Immature natural killer cell (primary cell): ENCODE measurements at places on chromosomes 6 and 20. TPM values are rescaled to one million over a fixed set of nuclear protein-coding genes. Genes with fewer than 3 reads are reported as not detected.

RIPOR3 gene
- 1.0 TPM for polyA plus RNA-seq

THEMIS gene
- polyA plus RNA-seq: 1.6 TPM

C20orf204 gene
- not detected for polyA plus RNA-seq

- no peak for DNase-seq
- no peaks in the 10 kb centered on the region for H3K4me1 ChIP-seq
- H3K27ac ChIP-seq: no peak overlapping the region
- no peaks in the 10 kb centered on the region for H3K27me3 ChIP-seq
Observed at GRCh38 chr6:48826901-48827701, 636.0 kb downstream of the MMUT start.

- H3K4me3 ChIP-seq: no peak overlapping the region
- DNase-seq: no peak
- no peaks in the 10 kb centered on the region for H3K36me3 ChIP-seq
- no peak overlapping the region for H3K27ac ChIP-seq
Observed at GRCh38 chr6:13724182-13724581, 12.5 kb upstream of the RANBP9 start.
